Skeletal muscle cell (primary cell): ENCODE measurements at places on chromosomes 6 and 20.

GRCh38 chr6:81863123-81863522 lies 110.6 kb upstream of the TENT5A start:
- no peak for DNase-seq

GRCh38 chr20:24501764-24502556 lies 32.5 kb downstream of the SYNDIG1 start:
- DNase-seq, result peak; percentile 92

GRCh38 chr6:148222376-148222775 lies 120.3 kb upstream of the SASH1 start:
- DNase-seq, result no peak

DNA sequence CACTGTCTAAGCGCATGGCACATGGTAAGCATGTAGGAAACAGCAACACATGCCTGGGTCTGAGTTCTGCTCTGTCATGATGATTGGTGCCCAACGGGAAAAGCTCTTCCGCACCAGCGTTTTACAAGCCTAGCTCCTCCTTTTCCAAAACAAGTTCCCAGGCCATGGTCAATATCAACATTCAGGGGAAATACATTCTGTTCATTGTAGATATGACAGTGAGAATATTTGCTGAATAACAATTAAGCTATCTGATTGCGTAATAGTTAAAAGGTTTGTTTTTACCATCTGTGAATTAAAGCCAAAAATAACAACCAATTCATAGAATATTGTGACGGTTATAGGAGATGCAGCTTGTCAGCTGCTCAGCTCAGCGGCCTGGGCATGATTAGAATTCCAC lies 404.3 kb upstream of the SLC35B3 start:
- DNase-seq, result no peak

DNA sequence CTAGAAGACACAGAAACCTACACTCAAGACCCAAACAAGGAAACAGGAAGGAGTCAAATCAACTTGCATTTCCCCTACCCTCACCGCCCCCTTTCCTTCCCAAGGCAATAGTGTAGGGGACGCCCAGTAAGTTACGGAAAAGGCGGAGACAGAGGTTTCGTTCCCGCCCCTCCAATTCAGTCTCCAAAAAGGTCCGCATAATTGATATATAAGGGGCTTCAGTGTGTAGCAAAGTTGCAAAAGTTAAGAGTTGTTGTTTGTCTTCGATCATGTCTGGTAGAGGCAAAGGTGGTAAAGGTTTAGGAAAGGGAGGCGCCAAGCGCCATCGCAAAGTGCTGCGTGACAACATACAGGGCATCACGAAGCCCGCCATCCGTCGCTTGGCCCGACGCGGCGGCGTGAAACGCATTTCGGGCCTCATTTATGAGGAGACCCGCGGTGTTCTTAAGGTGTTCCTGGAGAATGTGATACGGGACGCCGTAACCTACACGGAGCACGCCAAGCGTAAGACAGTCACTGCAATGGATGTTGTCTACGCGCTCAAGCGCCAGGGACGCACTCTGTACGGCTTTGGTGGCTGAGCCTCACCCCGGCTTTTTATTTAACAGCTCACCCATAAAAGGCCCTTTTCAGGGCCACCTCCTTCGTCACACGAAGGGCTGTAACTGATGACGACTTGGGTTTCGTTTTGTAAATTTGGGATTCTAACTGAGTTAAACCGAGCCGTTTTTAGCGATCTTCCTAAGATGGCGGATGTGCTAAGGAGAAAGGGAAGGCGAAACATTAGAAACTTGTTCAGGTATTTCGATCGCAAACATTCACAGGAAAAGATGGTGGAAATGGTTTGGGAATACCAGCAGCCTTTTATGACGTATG lies 124.6 kb upstream of the BTN3A2 start:
- DNase-seq, result peak; percentile 73

DNA sequence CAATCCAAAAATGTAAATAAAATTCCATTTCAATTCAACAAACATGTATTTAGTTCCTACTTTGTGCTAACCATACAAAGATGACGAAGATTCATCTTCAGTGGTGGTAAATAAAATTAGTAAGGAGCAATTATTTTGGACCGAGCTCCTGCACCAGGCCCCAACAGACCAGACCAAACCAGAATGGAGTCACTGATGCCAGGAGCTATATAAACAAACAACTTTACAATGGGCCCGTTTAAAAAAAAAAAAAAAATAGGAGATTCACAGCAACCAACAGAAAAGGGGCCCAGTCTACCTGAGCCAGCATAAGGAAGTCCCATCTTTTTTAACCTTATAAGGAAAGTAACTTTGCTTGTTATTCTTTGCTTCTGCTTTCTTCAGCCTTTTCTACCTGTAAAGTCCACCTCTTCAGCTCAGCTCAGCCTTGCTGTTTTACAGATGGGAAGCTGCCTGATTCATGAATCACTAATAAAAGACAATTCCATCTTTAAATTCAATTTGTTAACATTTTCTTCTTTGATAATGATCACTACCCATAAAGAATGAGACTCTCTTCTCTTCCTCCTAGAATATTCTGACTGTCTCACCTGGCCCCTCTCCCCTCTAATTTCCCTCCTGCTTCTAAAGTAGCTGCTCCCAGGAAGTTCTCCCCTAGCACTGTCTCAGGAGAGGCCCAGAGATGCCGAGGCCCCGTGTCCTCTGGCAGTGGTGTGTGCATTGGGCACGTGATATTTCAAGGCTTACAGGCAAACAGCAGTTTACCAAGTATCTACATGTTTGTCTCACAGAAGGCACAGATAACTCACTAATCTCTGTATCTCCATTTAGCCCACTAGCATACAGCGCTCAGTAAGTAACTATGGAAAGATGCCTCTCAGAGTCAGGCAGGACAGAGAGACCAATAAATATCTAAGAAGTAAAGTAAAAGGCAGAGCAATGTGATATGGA lies 8.4 kb downstream of the MBOAT1 start:
- DNase-seq, result no peak

DNA sequence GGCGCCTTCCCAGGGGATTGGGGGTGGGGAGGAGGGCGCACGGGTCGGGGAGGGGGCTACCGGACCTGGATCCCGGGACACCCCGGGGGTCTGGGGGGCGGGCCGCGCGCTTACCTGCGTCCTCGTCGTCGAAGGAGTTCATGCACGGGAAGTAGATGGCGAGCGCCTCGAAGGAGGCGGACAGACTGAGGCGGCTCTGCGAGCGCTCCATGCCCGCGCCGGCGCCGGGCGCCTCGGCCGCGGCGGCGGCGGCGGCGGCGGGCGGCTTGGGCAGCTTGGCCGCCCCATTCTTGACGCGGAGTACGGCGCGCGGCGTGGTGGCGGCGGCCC lies 320 bp downstream of the RIMS4 start:
- no peak for DNase-seq

GRCh38 chr6:36442671-36443470 lies at the start of the genes KCTD20 and PXT1:
Gene KCTD20, plus strand, starts transcription at chr6:36443000. Its CDS starts 27,098 bp downstream, at chr6:36470098.
Gene PXT1, minus strand, starts transcription at chr6:36442854. Its CDS starts 16,772 bp downstream, at chr6:36426082.
- DNase-seq, result peak; percentile 81

DNA sequence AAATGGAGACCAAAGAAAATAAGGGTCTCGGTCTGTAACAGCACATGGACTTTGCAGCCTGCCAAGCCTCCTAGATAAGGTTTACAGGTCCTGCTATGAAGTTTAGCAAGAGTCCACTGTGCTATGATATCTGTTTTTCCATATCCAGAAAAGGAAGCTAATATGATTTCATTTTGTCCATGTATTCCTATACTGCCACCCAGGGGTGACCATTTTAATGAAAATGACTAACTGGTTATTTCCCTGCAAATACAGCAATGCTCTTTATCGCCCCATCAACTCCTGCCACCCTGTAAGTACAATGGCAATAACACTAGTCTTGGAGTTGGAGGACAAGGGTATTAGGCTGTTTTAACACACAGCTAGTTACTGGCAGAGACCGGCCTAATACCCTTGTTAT lies 115.2 kb upstream of the GLP1R start:
- DNase-seq, result no peak

DNA sequence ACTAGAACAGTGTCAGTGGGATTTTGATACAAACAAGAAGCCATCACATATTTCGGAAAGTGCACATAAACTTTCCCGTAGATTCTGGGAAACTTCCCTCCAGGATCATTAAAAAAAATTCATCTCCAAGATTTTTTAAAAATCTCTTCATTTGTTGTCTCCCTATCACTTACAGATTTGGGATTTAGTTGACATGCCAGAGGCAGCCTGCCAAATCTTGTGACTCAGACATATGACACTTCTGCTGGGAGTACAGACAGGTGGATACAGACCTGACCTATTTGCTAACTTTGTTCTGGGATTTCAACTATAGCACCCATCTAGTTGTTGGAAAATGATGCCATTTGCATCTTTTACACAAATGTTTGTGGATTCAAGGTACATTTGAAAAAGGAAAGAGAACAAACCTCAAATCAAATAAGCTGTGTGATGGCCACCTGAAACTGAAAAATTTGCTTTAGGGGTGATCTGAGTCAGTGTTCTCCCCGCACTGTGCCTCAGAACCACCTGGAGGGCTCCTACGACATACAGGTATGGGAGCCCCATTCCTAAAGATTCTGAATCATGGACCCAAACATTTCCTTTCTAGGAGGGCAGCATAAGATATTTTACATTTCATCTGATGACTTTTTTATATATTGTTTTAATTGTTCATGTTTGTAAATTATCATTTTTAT lies 21.9 kb upstream of the CD2AP start:
- no peak for DNase-seq

DNA sequence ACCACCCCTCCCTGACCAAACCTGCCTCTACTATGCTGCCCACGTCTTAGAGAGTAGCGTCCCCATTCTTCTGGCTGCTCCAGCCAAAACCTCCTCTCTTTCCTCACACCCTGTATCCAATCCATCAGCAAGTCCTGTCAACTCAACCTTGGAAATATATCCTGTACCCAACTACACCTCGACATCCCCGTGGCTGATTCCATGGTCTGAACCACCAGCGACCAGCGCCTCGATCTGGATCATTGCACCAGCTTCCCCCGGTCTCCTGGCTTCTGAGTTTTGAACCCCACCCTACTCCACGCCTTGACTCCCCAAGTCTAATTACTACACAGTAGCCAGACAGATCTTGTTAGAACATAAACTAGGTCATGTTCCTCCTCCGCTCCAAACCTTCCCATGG lies 9.8 kb downstream of the NRSN2 start:
- DNase-seq, result no peak

- no peak for DNase-seq
These were observed 143.6 kb downstream of the MRPL14 start for GRCh38 chr6:43983632-43984031.

- DNase-seq, result no peak
These were observed 70.0 kb upstream of the AHI1 start for GRCh38 chr6:135567375-135568083.

DNA sequence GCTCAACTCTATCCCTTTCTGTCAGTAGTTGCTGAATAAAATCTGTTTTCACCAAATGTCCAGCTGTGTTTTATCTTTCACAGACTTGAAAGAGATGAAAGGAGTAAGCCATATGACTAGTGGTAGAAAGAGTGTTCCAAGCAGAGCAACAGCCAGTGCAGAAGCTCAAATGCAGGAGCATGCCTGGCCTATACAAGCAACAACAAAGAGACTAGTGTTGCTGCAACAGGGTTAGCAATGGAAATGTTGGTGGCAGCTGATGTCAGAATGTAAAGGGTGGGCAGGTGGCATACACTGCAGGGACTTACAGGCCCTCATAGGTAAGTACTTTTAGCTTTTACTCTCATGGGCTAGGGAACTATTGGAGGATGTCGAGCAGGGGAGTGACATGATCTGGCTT lies 5.2 kb upstream of the HINT3 start:
- DNase-seq, result no peak

DNA sequence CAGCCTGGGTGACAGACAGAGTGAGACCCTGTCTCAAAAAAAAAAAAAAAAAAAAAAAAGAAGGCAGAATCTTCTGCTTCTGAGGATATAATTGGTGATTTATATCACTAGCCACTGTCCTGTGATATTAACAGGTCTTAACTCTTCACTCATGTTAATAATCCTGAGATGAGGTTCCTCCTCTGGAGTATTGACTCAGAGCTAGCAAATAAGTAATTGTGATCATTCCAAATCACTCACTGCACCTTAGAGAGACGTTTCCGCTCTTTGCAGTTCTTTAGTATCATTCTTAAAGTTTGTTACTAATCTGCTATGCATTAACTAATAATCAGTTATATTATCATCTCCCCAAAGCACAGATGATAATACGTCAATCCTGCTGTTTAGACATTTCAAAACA lies 41.6 kb upstream of the NOX3 start:
- DNase-seq, result no peak

- DNase-seq, result peak; percentile 99
These were observed 271.6 kb upstream of the SGK1 start for GRCh38 chr6:134589512-134589911.

DNA sequence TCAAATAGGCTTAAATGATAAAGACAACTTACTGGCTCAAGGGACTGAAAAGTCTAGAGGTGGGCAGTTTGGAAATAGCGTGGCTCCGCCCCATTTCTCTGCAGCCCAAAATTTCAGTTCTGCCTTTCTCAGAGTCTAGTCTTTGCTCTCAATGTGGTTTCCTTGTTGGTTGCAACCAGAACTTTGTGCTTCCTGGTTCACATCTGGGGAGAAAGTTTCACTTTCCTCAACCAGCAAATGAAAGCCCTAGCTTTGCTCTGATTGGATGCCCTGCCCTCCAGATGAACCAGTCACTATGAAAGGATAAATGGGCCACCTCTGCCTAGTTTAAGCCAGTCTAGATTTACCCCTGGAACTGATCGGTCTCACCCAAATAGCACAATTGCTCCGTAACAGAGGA lies 14.9 kb downstream of the SYCP2L start:
- no peak for DNase-seq

DNA sequence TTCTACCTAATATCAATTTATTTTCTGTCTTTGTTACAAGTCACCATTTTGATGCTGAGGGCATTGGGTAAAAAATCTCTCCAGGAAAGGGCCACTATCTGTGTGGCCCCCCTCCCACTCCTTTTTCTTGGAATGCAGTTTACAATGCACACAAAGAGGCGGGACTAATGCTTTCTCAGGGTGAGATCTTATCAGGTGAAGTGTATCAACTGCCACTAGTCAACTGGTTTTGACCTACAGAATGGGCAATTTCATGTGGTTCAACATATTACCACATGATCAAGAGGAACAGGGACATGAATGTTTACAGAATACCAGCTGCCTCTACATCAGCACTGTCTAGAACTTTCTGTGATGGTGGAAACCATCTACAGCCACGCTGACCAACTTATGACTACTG lies 3.7 kb downstream of the RRBP1 start:
- DNase-seq, result no peak

DNA sequence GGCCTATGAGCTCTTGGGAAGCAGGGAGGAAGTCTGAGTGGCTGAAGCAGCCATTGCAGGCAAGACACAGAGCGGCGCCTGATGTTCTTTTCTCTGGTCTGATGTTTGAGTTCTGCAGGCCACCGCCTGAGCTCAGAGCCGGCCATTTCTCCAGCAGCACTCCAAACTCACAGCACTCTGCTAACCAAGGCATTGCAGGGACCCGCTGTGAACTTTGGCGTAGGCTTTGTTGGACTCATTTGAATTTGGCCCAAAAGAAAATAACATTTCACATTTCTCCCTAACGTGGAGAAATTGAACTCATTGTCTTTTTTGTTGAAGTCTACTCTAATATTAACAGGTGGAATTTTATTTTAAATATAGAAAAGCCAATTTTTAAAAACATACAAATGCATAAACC lies 336.1 kb downstream of the FARS2 start:
- DNase-seq, result no peak

GRCh38 chr6:160137130-160137988 lies 15.7 kb downstream of the SLC22A1 start:
- no peak for DNase-seq

- no peak for DNase-seq
These were observed 222.5 kb downstream of the SYNDIG1 start for GRCh38 chr20:24691901-24692351.

GRCh38 chr6:36364669-36365479 lies 22.6 kb downstream of the ETV7 start:
- DNase-seq, result no peak
